Esophagus mucosa (tissue), 1 donor: ENCODE measurements at places on chromosomes 1 and 21.

DNA sequence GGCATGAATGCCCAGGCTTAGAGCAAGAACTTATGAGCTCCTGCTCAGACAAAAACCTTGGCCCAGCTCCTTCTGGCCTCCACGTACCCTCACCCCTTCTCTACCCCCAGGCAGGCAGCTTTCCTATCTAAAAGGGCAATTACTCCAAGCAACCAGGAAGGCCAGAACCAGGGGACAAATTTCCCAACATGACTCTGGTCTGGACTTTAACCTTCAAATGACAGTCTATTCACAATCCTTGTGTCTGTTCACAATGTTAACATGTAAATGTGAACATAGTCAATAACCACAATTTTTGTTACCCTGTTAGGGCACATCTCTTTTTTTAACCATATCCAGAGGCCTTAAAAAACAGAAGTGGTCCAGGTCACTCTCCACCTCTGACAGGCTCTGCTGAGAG lies 64.4 kb upstream of the LAPTM5 start:
- no peak for ATAC-seq

- ATAC-seq: no peak
Measured at GRCh38 chr1:39692152-39693074, 1.2 kb upstream of the HPCAL4 start.

GRCh38 chr1:180912211-180912800 lies 391 bp upstream of the KIAA1614 start:
- ATAC-seq: peak; percentile 32

GRCh38 chr1:81664341-81664740 lies 136.4 kb upstream of the ADGRL2 start:
- no peak for ATAC-seq

GRCh38 chr1:35773711-35774110 lies 3.9 kb upstream of the CLSPN start:
- no peak for ATAC-seq

DNA sequence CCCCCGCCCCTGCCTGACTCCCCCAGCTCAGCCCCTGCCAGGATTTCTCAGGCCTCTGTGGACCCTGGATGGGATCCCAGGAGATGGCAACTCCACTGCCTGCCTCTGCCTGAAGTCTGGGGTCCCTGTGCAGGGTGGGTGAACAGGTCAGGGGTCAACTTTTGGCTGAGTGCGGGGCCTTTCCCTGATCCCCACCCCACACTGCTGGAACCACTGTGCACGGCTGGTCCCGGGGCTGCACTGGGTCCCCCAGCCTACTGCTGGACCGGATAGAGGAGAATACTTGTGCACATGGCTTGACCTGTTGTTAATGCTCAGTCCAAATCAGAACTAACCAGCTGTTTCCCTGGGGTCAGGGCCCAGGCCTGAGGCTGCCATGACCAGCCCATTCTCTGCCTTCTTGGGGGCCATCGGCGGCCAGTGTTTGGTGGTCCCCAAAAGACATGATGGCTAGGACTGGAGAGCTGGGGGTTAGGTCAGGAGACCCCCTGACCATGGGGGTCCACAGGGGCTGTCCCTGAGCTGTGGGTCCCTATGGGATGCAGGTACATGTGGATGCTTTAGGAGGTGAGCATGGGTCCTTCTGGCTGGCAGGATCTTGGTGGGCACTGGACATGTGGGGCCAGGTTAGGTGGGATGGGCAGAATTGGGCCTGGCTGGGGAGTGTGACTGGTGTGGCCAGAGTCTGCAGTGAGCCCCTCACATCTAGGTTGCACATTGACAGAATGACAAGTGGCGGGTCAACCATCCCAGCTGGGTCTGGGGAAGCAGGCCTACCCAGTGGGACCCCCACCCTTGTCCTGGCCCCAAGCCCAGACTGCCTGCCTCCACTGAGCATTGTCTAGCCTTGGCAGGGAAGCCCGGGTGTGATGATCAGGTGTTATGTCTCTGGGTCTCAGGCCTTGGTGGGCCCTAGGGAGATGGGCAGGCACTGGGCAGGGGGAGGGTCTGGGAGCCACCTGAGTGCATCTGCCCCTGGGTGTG lies 19.0 kb upstream of the ZNF678 start:
- no peak for ATAC-seq
